ENCODE measurements at places on chromosomes 3 and 15. TPM values are rescaled to one million over a fixed set of nuclear protein-coding genes. Genes with fewer than 3 reads are reported as not detected.

- no peak for ATAC-seq
These were observed 28.1 kb downstream of the LCMT2 start for GRCh38 chr15:43302205-43302817.

GRCh38 chr3:11953778-11954177 lies 50.4 kb upstream of the SYN2 start:
- ATAC-seq: no peak

GRCh38 chr3:30871720-30872119 lies 22.7 kb downstream of the GADL1 start:
- no peak for ATAC-seq

- peak; percentile 2 for ATAC-seq
These were observed 960 bp upstream of the KLF13 start for GRCh38 chr15:31325595-31326155.

DNA sequence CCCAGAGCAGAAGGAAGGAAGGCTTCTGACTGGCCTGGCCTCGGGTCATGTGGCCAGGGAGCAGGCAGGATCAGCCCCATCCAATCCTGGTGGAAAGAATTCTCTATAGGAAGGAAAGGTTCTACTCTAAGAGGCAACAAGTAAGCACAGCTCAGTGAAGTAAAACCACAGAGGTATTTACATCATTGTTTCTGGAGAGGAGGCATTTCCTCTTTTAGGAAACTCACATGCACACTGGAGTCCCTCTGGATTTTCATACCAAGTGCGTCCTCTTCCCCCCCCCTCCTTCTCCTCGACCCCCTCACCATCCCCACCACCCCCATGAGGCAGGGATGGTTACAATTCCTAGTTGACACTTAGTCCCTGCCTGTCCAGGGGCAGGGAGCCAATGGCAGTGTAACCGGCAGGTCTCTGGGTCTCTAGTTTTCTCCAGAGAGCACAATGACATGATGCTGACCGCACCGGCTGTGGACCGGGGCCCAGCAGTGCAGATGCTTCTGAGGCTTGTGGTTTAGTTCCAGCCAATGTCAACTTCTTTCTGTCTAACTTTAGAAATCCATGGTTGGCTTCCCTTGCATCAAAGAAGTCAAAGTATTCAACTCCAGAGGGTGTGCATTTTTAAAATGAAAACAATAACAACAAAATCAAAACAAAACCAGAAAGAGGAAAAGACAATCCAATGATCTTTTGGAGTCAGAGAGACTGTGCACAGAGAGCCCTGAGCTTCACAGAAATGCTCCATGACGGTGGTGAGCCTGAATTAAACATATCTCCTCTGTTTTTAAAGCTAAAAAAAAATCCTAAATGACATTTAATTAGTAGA lies 230.3 kb upstream of the TLE3 start:
- ATAC-seq: no peak

GRCh38 chr15:31471731-31472430 lies 145.2 kb downstream of the KLF13 start:
- ATAC-seq: peak; percentile 69

- ATAC-seq: no peak
These were observed 364.6 kb upstream of the ZNF385D start for GRCh38 chr3:22115581-22115980.

- ATAC-seq: no peak
These were observed 839.9 kb downstream of the AGBL1 start for GRCh38 chr15:86919581-86919980.

- no peak for ATAC-seq
These were observed 45.6 kb downstream of the GATM start for GRCh38 chr15:45332694-45333093.

- peak; percentile 44 for ATAC-seq
These were observed 18.2 kb downstream of the HRG start for GRCh38 chr3:186683979-186684378.

DNA sequence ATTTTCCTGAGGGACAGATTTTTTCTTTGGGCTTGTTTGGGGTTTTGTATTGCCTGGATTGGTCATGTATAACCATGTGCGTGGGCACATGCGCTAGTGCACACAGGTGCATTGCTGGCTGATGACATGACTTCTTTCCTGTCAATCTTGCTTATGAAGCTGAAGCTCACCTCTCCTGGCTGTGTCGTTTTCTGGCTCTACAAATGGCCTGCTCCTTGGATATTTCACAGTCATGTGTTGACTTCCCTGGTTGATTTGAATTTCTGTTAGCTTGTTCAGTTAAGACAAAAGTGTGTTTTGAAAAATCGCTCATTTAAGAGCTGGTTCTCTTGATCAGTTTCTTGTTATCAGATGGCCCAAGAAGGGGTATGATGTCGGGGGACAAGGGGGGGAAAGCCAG lies 11.5 kb downstream of the PTPRG start:
- ATAC-seq: no peak

- ATAC-seq: no peak
These were observed at the start of gene GPR171 for GRCh38 chr3:151203051-151203420. GPR171 (minus strand) TSS chr3:151203216; CDS start chr3:151199386, 3,830 bp downstream.

DNA sequence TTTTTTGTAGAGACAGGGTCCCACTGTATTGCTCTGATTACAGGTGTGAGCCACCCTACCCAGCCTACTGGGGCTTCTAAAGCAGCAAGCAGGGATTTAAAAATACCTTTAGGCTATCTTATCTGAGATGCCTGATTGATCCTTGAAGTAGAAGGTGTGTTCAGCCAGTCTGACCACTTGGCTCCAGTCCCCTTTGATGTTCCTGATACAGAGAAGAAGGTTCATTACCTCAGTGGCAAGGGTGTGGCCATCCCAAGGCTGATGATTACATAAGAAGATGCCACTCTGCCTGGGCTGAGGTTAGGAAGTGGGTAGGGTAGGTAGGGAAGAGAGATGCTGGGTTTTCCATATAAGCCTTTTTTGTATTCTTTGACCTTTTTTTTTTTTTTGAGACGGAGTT lies 11.2 kb upstream of the DCAF1 start:
- ATAC-seq: no peak

DNA sequence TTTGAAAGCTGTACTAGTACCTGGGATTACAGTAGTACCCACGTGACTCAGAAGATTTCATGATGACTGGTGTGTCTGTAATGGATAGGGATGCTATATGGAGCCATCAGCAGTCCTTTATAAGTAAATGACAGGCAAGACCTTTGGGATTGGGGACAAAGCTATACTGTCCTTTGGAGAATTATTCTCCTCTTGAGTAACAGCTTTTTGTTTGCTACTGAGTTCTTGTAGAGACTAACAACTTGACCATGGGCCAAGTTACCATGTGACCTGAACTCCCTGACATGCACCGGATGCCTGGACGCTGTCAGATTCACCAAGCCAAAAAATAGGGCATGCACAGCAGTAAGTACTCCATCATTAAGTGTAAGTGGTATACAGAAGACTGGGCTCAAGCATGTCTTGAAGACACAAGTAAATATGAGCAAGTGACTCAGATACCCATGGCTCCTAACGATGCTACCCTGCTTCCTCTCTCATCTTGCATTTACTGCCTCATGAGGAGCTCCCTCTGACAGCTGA lies 12.9 kb downstream of the SEC11A start:
- ATAC-seq: no peak

DNA sequence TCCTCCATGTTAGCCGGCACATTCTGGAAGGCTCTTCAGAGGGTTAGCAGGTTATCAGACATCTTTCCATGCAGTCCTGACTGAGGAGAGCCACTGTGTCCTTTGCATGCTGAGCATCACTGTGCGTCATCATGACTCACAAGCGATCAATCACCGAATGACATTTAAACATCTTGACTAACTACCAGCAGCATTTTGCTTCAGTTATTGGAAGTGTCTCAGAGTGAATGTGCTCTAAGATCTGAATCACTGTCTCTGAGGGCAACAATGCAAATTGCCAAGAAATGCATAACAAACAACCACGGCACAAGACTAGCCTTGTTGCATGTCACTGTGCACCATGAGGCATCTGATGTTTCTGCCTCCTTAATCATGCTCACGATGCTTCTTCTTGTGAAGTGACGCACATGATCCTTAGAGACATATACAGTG lies 18.3 kb upstream of the ATP8B4 start:
- peak; percentile 96 for ATAC-seq

DNA sequence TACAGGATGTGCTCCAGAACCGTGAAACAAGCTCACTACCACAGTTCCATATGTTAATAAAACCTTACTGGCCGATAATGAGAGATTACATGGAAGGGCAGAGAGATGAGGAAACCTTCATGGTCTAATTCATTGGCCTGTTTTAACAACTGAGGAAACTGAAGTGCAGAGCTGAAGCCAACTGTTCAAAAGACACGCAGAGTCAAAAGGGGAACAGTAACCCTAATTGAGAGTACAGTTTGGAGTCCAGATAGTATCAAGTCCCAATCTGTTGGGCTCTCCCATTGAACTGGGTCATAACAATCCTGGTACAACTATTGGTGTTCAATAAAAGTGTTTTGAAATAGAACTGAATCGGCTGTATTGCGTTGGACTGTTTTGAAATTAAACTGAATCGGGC lies 69.6 kb downstream of the SLC12A8 start:
- ATAC-seq: no peak

GRCh38 chr3:119145128-119145499 lies 851 bp upstream of the TEX55 start:
- no peak for ATAC-seq

DNA sequence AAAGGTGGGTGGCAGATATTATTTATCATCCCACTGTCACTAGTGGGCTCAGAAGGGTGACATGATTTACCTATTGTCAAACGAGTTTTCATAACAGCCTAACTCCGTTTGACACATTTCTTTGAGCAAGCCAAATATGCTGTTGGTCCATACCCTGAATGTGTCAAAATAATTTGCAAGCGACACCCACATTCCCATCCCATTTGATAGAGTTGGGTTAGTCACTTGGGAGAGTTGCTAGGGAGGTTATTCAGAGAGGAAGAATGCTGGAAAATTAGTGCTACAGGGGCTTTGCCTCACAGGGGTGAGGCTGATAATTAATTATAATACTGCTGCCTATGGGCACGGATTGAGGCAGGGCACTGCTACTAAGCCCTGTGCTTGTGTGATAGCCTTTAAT lies 98.5 kb upstream of the FHIT start:
- no peak for ATAC-seq

- ATAC-seq: no peak
These were observed 5.7 kb upstream of the DYNLT2B start for GRCh38 chr3:196323691-196324090.

DNA sequence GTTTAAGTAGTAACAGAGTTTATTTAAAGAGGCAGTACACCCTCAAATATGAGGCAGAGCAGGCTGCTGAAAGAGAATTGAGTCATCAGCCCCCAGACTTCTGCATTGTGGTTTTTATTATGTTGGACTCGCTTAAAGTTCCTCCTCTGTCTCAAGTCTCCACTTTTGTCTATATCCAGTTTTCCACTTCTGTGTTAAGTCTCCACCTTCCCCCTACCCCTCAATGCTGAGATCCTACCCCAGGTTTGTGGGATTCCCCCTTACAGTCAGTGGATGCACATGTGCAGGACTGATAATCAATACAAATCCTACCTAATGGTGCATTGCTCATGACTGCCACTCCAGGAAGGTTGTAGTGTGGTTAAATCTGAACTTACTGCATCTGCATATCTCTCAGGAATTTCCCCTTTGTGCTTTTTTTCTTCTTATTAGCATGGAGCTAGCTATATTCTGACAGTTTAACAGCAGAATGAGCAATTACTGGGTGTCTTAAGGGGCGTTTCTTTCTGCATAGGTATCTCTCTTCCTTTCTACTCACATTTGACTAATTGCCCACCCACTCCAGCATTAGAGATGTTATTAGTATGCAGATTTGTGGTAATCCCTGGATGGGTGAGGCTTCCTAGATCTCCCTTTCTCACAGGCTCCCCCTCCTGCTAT lies 11.9 kb upstream of the CD200R1L start:
- ATAC-seq: no peak

DNA sequence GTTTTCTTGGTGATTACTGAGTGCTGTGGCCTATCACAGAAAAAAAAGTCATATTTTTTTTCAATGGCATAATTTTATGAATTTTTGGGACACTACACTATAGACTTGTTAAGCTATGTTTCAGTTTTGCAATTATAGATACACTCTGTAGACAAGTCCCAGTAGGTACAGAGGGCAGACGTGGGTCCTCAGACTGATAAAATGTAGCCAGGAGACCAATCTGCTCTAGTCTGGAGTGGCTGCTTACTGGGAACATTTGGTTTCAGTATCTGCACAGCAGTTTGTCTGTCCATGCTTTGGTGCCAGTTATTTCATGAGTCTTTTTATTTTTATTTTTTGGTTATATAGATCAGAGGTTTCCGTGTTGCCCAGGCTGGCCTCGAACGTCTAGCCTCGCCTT lies 313.4 kb upstream of the LRRFIP2 start:
- ATAC-seq: no peak

DNA sequence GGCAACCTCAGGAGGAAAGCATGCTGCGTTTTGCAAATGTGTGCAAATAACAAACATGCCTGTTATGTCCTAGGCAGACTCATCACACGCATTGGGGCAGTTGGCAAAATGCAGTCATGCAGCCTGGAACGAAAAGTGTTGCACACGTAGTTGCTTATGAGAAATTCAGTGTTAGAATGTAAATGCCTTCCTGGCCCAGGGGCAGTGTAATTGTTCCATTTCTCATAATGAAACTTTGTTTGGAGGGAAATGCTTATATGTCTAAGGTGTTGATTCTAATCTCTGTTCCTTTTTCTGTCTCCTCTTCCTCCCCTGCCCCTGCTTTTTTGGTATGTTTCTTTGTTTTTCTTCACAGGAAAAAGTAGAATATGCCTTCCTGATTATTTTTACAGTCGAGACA lies 156.0 kb downstream of the CACNA1D start:
- no peak for ATAC-seq

DNA sequence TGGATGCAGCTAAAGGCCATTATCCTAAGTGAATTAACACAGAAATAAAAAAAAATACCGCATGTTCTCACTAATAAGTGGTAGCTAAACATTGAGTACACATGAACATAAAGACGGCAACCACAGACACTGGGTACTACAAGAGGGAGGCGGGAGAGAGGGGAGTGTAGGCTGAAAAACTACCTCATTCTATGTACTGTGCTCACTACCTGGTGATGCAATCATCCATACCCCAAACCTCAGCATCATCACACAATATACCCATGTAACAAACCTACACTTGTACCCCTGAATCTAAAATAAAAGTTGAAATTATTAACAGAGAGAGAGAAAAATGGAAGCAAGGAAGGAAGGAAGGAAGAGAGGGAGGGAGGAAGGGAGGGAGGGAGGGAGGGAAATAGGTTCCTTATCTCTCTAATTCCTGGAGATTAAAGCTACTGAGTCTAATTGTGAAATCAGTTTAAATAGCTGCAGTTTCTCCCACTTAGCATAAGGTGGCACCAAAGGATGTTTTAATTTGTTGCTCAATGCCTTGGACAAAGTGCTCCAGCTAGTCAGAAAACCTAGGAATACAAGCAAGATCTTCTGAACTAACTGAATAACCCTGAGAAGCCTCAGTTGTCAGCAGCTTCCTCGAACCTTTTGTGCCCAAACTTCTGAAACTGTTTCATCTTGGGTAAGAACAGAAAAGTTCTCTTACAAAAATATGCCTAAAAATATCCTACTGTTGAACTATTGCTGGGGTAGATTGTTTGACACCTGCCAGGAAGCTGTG lies 79.4 kb upstream of the ATP11B start:
- ATAC-seq: peak; percentile 67

STXBP5L gene
- 4.3 TPM for total RNA-seq

IGSF11 gene
- total RNA-seq: 1.7 TPM

AMOTL2 gene
- 19.3 TPM for total RNA-seq

ENTPD3 gene
- 0.81 TPM for total RNA-seq

CELSR3 gene
- 40.7 TPM for total RNA-seq

BTLA gene
- total RNA-seq: 4.2 TPM

CHRNB4 gene
- total RNA-seq: 3.5 TPM

TRH gene
- 1.4 TPM for total RNA-seq

C3orf18 gene
- total RNA-seq: 8.0 TPM

ZIC1 gene
- 11.5 TPM for total RNA-seq

CYP11A1 gene
- total RNA-seq: 1.3 TPM

ESYT3 gene
- 4.1 TPM for total RNA-seq

INO80 gene
- total RNA-seq: 22.1 TPM

COLQ gene
- 2.2 TPM for total RNA-seq

GOLGA8S gene
- total RNA-seq: 0.05 TPM

Measured in motor neuron (in vitro differentiated cells).